Neural progenitor cell (in vitro differentiated cells): ENCODE measurements at places on chromosomes 13 and 19. TPM values are rescaled to one million over a fixed set of nuclear protein-coding genes. Genes with fewer than 3 reads are reported as not detected.
A peak's percentile ranks its signal among the peaks of the same experiment; 100 is the strongest.

DNA sequence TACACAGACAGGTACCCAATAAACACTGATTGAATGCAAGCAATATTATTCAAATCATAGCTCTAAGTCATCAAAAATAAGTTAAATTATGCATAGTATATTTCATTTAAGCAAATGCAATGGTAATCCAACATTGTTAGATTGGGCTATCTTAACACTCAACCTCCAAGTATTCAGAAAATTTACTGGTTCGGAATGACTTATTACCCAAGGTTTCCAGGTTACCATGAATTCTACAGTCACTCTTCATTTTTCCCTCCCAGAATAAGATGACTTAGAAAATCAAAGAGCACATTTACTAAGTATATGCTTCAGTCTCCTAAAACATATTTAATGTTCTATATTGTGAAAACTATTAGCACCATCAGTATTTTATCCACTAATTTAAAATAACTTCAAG lies 6.0 kb downstream of the UBL3 start:
- DNase-seq, result no peak
- peaks cover 26% of the 10 kb centered on the region for H3K4me1 ChIP-seq
- H3K4me3 ChIP-seq, result no peak overlapping the region
- no peak overlapping the region for H3K27ac ChIP-seq
- no peaks in the 10 kb centered on the region for H3K36me3 ChIP-seq

DNA sequence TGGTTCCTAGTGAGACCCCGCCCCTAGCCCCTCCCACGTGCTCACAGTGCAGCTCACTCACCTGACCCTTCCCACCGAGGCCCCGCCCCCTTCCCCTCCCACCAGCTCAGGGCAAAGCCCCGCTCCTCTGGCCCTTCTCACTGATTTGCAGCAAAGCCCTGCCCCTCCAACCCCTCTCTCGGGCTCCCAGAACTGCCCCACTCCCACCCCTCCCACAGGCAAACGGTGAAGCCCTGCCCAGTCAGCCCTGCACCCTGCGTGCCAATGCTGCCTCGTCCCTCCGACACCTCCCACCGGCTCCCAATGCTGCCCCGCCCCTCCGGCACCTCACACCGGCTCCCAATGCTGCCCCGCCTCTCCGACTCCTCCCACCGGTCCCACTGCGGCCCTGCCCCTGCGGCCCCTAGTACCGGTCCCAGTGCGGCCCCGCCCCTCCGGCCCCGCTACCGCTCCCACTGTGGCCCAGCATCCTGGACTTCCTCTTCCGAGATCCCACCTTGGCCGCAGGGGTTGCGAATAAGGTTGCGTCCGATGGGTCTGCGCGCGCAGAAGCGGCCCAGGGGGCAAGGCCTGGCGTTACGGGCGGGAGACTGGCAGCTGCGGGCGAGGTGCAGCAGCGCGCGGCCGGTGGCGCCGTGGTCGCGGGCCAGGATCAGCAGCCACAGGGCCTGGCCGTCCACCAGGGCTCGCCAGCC lies 834 bp downstream of the FBXO27 start:
- peak; percentile 99 for DNase-seq
- no peaks in the 10 kb centered on the region for H3K4me1 ChIP-seq
- H3K4me3 ChIP-seq, result peak overlapping the region; percentile 74
- H3K27ac ChIP-seq, result no peak overlapping the region
- H3K36me3 ChIP-seq, result no peaks in the 10 kb centered on the region

GRCh38 chr19:33249740-33250366 lies 24.2 kb upstream of the SLC7A10 start:
- DNase-seq, result no peak
- no peak overlapping the region for H3K4me3 ChIP-seq
- no peaks in the 10 kb centered on the region for H3K4me1 ChIP-seq
- no peak overlapping the region for H3K27ac ChIP-seq

GRCh38 chr19:49022116-49022515 lies 2.0 kb downstream of the CGB3 start:
- H3K27ac ChIP-seq, result no peak overlapping the region
- H3K36me3 ChIP-seq, result no peaks in the 10 kb centered on the region
- no peak overlapping the region for H3K4me3 ChIP-seq

The CD320 gene
- 22.4 and 52.5 TPM in 2 replicates for total RNA-seq
